ENCODE measurements at places on chromosomes 4 and X.

GRCh38 chr4:32148111-32148666 is 1428.0 kb downstream of the PCDH7 start:
- DNase-seq, result no peak

DNA sequence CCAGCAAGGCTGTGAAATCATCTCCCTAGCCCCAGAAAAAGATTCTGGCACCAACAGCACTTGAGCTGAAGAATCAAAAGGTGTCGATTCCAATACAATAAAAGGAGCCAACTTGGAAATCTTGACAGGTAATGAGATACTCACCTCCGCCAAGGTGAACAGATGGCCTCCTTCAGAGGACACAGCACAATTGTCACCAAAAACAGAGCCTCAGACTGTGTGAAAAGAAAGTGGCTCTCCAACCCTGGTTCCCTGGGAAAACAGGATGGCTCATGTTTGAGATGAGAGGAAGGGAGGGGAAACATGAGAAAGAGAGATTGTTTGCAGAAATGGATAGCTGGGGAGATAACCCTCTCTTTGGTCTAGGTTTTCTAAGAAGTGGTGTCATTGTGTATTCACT is 168.9 kb downstream of the HS3ST1 start:
- DNase-seq, result no peak

DNA sequence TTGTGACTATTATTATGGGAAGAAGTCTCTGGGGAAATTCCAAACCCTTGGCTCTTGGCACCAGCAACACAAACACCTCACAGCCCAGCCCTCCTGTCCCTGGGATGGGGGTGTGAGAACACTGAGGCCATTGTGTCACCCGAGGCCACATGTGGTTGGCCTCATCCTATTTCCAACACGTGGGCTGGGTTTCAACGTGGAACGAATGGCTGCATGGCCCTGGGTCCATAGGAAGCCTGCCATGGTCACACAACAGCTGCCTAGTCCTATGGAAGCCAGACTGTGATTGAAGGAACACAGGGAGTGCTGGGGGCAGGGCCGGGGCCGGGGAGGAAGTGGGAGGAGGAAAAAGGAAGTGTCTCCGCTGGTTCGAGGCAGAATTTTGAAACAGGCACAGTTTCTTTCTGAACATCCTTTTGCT is 10.0 kb downstream of the CLCN4 start:
- no peak for DNase-seq

GRCh38 chr4:16297003-16297402 is 70.7 kb upstream of the TAPT1 start:
- no peak for DNase-seq

- no peak for DNase-seq
Observed at GRCh38 chr4:19941434-19941833, 310.3 kb upstream of the SLIT2 start.

- no peak for DNase-seq
Observed at GRCh38 chrX:68827256-68827655, 1.6 kb upstream of the EFNB1 start.

DNA sequence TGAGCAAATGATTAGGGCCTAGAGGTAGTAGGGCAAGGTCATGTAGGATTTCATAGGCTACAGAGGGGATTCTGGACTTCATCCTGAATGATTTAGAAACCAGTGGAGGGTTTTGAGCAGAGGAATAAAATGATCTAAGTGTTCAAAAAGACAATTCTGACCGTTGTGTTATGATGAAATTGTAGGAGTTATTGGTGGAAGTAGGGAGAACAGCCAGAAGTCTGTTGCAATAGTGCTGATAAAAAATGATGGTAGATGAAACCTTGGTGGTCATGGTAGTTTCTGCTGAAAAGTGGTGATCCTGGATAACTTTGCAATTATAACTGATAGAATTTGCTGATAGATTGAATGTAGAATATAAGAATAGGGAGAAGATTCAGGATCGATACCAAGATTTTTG is 60.2 kb downstream of the MID1IP1 start:
- no peak for DNase-seq

DNA sequence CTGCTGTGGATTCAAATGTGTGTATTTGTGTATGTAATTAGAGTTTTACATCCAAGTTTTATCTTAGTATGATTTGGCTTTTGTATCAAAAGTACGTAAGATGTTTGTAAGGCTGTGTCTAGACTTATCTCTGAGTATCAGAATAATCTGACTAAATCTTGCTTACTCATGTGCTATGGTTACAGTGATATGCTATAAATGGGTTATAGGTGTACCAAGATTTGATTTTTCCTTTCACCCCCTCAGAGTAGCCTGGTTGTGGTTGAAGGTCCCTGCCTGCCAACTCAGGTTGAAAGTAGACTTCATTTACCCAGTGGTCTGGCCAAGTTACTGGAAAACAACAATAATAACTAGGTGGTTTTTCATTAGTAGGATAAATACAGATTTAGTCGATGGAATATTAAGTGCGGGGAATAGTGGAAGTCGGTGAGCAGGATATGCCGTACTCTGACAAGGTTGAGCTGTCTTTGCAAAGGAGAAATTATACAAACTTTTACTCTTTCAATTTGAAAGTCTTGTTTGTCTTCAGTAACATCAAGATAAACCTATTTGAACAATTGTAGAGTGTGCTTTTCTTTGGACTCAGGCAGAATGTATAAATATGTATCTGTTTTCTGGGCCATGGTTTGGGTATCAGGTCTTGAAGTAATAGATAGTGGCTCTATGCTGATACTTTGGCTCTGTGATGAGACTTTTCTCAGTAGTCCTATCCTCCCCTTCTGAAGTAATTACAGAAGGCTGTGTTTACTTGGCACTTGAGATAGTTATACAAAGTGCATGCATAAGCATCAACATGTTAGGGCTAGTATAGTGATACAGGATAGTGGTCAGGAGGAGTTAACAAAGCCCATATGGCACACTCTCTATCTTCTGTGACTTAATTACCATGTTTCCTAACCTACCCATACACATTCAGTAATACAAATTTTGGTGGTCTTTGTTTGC is 23.7 kb downstream of the BMP2K start:
- DNase-seq, result no peak

- no peak for DNase-seq
Observed at GRCh38 chr4:128241425-128241913, 46.1 kb downstream of the PGRMC2 start.

GRCh38 chr4:76515975-76516843 is 81.2 kb downstream of the SHROOM3 start:
- no peak for DNase-seq

- DNase-seq, result no peak
Observed at GRCh38 chr4:141132709-141133145, 542 bp downstream of the RNF150 start.

DNA sequence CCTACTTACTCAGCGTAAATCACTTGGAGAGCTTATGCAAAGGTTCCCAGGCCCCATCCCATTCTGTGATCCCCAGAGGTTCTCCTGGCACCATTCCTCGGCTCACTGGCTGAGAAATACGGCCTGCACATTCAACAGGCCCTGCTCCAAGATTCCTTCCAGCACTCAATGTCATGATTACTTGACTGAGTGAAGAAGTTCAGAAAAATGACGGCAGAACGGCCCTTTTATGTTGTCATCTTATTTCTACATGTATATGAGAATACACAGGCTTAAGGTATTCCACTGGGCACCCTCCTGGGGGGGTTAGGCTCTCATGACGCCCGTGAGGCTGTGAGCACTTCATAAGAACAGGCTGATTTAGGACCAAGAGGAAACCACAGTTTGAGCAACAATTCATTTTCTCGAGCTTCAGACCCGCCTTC is 190.6 kb downstream of the NSUN7 start:
- DNase-seq, result no peak

DNA sequence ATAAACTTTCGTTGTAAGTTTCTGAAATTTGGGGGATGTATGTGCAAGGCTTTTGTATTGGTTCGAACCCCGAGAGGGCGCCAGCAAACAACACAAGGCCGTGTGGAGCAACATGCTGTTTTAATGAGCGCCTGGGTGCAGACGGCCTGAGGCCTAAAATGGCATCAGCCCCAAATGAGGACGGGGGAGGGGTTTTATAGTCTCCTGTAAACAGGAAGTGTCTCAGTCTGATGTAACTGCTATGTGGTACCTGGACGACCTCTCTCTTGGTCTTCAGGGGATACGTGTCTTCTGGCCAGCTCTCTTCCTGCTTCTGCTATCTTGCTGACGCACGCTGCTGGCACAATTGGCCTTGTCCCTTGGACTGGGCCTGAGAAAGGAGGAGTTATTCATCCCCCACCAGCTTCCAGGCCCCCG is 1348.0 kb downstream of the ADGRL3 start:
- no peak for DNase-seq

DNA sequence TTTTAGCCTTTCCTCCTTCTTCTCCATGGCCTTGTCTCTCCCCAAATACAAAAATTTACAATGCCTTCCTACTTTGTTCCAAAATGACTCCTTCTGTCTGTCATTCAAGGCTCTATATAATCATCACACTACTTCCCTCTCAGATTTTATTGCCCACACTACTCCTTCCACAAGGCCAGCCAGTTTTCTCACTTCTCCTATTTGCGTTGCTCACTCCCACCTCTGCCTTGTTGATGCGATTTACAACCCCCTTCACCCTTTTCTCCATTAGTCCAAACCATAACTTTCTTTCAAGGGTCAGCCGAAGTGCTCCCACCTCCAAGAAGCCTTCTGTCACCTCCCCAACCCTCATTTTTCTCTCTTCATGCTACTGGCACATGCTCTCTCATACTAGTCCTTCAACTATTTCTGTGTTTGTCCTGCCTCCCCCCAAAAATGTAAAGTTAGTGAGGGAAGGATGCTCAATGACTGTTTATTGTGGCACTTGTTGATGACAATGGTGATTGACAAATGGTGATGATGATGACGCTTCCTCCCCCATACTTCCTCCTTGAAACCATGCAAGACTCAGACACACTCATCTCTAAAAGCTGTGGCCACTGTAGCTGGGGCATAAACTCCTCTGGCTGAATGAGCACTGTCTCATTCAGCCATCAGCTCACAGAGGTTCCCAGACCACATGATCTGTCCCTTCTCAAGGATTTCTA is 2.7 kb upstream of the XKRX start:
- DNase-seq, result no peak

- no peak for DNase-seq
Observed at GRCh38 chrX:10714531-10714930, 94.1 kb upstream of the MID1 start.

DNA sequence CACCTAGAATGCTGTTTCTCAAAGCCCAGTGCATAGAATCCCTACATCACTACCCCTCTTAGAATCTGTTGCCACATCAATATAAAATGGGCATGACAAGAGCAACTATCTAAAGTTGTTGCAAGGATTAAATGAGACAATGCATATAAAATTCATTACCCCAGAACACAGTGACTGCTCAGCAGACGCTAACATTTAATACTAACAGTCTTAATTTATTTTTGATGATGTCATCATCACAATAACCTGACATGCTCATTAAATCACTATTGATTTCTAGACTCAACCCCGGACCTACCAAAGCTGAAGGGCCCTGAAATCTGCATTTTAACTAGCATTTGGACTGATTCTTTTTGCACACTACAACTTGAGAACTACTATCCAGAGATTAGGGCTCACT is 3.9 kb downstream of the ARSJ start:
- DNase-seq, result no peak

- no peak for DNase-seq
Observed at GRCh38 chr4:6452897-6453687, 19.3 kb downstream of the PPP2R2C start.

DNA sequence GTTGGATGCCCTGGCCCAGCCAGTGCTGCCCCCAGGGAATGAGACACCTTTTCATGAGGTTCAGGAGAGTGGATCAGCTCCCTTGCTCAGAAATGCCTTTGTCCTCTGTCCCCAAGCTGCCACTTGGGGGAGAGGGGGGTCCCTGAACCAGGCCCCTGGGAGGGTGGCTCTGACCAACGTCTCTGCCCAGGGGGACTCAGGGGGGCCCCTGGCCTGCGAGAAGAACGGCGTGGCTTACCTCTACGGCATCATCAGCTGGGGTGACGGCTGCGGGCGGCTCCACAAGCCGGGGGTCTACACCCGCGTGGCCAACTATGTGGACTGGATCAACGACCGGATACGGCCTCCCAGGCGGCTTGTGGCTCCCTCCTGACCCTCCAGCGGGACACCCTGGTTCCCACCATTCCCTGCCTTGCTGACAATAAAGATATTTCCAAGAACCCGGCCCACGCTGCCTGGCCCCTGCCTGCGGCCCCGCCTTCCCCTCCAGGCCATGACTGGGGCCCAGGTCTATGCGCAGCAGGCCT is 7.3 kb downstream of the HGFAC start:
- DNase-seq, result no peak

DNA sequence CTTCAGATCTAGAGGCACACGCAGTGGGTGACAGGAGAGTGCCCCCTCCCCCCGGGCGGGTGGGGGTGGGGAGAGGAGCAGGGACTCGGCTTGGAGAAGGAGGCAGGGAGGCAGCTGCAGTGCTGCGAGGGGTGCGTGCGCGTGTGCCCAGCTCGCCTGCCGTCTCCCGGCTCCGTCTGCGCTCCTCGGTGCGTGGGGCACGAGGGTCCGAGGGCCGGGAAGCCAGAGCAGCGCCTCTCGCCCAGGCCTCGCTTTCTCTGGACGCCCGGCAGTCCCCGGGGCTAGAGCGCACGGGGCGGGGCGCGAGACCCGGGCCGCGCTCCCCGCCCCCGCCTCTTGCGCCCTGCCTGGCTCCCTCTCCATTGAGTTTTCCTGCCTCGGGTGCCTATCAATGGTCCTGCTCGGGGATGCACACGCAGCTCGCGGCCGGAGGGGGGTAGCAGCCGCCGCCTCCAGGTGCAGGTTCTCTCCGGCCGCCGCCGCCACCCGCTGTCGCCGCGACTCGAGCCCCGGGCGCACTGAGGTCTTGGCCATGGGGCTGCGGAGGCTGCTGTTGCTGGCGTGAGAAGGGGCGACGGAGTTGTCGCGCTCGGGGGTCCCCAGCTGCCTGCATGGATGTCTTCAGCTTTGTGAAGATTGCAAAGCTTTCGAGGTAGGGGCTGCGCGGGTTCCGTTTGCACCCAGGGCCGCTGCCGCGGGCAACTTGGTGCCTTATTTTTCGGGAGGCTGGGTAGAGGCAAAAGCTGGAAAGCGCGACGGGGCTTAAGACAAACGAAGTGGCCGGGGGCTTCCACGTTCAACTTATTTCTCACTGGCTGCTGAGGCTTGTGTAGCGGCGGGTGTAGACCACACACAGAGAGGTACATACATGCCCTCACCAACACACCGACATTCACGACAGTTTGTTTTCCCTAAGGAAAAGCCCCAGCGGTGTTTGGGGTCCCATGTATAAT is at the start of gene FRMPD4:
Gene FRMPD4 (plus strand): TSS at position 113 of the 953 bp plus-strand sequence. CDS start 499 bp downstream, at position 612.
- DNase-seq, result no peak
